ENCODE measurements at places on chromosomes 5 and 9.

DNA sequence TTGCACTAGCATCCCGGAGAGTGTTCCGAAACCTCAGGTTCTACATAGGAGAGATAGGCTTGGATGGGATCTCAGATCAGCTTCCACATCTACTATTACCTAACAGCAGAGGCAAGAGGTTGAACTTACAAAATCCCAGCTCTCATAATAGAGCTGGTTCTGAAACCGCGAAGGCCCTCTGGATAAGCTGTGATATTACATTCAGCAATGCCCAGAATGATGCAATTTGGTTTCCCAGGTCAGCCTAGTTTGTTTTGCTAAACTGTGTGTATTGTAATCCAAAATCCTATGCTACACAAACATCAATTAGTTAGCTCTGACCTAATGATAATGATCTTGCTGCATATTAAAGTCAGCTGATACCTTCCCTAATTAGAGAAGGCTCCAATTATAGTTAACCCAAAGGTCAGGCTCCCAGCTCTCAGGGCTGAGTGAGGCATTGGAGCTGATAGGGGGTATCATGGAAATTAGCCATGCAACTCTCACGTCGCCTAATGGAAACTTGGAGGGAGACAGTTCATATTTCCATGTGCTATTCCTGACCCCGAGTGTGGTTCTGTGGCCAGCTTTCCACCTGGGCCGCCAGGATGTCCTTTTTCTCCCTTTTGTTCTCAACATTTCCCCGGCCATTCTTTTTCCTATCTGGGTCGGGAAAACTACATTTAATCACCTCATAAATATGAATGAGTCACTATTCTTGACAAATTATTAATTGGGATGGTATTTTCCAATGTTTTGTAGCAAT, 278.4 kb upstream of the IRX1 start:
- no peak for DNase-seq

DNA sequence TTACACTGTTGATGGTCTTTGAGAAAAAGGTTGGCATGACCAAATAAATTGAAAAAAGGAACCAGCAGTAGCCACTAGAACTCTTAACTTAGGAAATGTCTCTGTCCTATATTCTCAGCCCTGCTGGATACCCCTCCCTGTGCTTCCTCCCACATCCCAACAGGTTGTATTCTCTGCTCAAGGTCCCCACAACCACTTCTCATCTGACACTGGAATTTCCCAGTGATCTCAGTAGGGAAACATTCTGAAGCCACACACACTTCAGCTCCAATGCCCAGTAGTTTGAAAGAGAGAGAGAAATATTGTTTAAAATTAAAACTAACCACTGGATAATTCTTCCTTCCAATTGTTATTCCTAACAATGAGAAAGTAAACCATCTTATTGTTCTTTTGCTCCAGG, 30.0 kb upstream of the NREP start:
- DNase-seq, result no peak

- no peak for DNase-seq
Observed at GRCh38 chr9:136595245-136596153, 49.7 kb upstream of the NOTCH1 start.

DNA sequence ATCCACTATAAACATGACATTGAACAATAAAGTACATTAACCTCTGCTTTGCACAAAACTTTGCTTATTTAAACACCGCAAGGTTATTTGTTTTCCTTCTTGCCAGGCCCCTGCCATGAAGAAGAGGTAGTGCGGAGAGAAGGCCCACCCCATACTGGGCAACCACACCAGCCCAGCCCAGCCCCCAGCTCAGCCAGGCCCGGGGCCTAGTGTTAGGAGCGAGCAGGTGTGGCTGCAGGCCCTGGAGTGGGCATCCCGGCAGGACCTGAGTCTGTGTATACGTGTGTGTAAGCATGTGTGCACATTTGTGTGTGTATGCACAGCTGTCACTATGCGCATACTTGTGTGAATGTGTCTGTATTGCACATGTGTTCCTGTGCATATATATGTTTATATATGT, 90.4 kb upstream of the MVB12B start:
- DNase-seq, result peak; percentile 1

DNA sequence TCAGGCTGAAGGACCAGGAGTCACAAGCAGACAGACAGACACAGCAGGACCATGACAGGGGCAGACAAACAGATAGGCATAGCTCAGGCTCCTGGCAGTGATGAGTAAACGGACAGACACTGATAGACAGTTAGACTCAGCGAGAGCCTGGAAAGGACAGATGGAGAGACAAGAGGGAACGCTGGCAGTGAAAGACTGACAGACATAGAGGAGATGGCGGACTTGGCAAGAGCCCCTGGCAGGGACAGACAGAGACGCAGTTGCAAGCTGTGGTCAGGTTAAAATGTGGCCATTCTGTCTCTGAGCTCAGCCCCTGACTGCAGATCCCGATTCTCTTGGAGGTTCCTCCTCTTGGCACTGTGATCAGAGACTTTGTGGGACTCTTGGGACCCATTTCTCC, 13.6 kb downstream of the CSF2 start:
- no peak for DNase-seq

- no peak for DNase-seq
Observed at GRCh38 chr5:107254214-107254901, 416.4 kb downstream of the EFNA5 start.

DNA sequence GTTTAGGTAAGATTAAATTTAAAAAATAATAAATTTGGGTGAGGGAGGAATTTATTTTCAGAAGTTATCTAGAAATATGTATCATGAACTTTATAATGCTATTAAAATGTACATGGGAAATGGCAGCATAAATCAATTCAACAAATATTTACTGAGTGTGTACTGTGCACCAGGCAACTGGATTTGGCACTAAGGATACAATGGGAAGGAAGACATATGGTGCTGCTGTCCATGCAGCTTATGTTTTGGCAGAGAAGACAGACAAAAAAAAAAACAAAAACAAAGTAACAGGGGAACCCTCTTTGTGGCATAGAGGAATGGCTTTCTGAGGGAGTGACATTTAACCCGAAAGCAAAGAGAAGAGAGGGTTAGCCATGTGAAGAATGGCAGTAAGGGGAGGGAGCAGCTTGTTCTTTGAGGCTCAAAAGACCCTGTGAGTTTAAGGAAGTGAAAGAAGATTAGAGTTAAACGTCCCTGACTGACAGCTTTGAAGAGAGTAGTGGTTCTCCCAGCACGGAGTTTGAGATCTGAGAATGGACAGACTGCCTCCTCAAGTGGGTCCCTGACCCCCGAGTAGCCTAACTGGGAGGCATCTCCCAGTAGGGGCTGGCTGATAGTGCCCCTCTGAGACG, 23.9 kb downstream of the CNTRL start:
- no peak for DNase-seq

All from HEK293T (cell line).